T-helper 17 cell (primary cell): ENCODE measurements at places on chromosomes 6 and 20.

- DNase-seq, result no peak
Measured at GRCh38 chr20:46334303-46334904, 26.1 kb upstream of the CDH22 start.

DNA sequence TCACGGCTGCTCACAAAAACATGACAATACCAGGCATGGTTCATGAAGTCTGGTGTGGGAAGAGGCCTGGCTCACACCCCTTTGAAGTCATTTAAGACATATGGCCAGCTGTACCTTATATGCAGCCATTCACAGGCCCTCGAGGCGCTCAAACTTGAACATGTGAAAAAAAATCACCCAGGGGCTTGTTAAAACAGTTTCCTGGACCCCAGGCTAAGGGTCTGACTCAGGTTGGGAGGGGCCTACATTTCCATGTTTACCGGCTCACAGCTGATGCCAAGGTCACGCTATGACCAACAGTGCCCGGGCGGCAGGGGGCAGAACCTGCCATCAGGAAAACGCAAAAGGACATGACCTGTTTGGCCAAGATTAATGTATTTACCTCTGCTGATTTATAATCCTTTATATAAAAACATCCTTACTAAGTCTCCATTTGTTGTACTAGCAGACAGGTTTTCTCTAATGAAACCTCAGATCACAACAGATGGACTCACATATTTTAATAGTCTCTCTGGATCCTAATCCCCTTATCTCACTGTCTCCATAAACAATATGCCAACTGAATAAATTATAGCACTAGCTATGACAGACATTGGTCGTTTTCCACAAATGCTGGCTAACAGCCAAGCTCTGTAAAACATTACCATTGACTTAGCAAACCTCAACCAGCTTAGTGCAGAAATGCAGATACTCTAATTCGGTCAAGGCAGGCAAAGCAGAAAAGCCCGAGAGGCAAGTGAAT, 19.9 kb downstream of the EZR start:
- no peak for DNase-seq

GRCh38 chr6:42332916-42333315, 115.3 kb upstream of the MRPS10 start:
- no peak for DNase-seq

DNA sequence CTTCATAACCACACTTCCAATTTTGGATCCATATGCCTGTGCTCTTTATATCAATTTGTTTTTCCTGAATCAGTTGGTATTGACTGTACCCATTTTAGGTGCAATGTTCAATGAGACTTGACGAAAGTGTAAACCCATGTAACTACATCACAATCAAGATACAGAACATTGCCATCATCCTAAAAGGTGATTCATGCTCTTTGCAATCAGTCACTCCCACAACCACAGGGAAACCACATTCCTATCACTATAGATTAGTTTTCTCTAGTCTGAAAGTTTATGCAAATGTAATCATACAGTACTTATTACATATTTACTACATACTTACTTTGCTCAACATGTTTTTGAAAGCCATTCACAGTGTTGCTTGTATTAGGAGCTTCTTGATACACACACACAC, 167.4 kb downstream of the ADGRG6 start:
- no peak for DNase-seq

DNA sequence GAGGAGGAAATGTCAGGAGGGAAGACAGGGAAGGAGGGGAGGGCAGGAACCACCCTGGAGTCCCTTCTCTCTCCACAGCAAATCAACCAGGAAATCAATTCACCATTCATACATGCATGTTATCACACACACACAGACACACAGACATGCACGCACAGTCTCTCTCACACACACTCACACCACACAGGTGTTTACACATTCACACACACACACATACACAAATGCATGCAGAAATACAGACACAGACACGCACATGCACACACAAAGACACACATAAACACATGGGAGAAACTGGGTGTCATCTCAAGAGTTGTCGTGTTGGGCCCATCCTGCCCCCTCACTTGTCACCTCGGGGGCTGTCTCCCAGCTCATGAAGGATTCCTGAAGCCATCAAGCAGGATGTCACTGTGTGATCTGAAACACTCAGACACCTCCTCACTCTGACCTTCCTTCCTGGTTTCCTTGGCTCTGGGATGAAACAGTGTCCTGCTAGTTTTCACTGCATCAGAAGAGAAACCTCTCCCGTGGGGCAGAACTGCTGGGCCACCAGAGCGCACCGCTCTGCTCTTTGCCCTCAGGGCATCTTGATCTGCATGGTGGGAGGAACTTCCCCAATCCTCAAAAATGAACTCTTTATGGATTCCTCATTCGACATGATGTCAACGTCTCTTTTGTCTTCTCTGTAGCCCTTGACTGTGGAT, 9.2 kb downstream of the RAET1G start:
- DNase-seq, result no peak

DNA sequence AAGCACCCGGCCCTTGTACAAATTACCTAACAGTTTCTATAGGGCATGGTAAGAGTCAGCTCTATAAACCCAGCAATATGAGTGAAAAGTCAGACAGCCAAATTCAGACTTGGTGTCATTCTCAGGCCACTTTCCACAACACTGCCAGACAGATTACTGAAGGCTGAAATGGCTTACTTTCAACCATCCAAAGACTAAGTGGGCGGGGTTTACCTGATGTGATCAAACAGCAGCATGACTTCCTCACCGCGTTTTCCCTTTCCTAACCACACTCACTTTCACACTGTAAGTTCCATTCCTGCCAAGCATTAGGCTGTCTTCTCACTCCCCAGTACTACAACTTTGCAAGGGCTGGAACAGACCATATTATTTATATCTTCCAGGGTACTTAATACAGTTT, 85.9 kb downstream of the SMLR1 start:
- DNase-seq, result no peak

DNA sequence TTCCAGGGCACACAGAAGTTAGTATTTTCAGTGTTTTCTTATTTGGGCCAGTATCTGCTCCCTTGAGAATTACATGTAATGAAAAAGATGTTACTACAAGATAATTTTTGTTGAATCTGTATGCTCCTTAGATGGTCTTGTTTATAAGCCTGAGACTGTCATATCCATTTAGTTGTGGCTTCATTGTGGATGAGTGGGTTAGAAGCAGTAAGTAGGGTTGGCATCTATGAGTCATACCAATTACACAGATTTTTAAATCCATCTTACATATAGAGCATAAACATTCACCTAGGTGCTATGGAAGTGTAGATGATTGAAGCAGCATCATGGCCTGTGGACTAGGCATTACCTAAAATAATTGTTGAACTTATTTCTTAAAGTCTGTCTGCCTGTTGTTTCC, 13.5 kb upstream of the BAG2 start:
- DNase-seq, result no peak

- DNase-seq, result no peak
Measured at GRCh38 chr6:33904747-33905065, 100.9 kb upstream of the MLN start.

- DNase-seq, result no peak
Measured at GRCh38 chr20:16781496-16781895, 33.3 kb downstream of the OTOR start.

DNA sequence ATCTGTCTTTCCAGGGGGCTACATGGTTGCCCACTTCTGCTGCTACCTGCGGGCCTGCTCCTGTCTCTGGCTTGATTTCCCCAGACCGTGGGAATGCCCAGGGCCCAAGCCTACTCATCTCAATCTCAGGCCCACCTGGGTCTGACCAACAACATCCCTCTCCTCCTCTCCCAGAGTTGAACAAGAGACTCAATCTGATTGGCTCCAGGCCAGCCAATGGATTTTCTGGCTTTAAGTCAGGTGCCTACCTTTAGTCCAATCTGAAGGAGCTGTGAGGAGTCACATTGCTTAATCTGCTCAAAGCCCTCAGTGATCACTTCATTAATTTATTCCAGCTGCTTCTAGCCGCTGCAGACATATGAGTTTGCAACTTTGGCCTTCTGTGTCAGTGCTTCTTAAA, 162.4 kb upstream of the KCNG1 start:
- DNase-seq, result no peak

- no peak for DNase-seq
Measured at GRCh38 chr6:120077489-120077888, 727.9 kb upstream of the MAN1A1 start.

GRCh38 chr6:134478764-134479399, 161.0 kb upstream of the SGK1 start:
- DNase-seq, result no peak

DNA sequence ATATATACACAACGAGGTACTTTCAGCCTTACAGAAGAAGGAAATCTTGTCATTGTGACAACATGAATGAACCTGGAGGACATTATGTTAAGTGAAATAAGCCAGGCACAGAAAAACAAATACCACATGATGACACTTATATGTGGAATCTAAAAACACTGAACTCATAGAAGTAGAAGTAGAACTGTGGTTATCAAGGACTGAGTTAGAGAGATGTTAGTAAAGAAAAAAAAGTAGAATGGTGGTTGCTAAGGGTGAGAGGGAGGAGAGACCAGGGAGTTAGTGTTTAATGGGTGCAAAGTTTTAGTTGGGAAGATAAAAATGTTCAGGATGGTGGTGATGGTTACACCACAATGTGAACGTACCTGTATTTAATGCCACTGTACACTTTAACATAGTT, 4.8 kb upstream of the STX11 start:
- no peak for DNase-seq

DNA sequence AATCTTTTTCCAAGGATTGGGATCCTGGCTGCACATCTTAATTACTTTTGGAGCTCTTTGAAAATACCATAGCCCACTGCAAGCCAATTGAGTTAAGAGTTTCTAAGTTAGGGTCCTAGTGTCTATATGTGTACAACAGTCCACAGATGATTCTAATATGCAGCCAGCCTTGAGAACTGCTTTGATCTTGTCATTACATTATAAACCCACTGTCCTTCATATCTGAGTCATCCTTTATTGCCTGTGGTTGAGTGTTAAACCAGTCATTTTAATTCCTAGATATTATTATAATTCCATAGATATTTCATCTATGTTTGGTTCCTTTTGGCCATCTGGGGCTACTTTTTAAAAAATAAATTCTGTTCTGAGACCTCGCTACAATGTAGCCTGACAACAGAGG, 24.1 kb downstream of the MCM8 start:
- DNase-seq, result no peak

GRCh38 chr6:68008445-68008844, 626.6 kb upstream of the ADGRB3 start:
- DNase-seq, result no peak

- no peak for DNase-seq
Measured at GRCh38 chr6:140711019-140711613, 1336.7 kb upstream of the CITED2 start.

- DNase-seq, result no peak
Measured at GRCh38 chr6:41055149-41055548, 2.1 kb downstream of the APOBEC2 start.

DNA sequence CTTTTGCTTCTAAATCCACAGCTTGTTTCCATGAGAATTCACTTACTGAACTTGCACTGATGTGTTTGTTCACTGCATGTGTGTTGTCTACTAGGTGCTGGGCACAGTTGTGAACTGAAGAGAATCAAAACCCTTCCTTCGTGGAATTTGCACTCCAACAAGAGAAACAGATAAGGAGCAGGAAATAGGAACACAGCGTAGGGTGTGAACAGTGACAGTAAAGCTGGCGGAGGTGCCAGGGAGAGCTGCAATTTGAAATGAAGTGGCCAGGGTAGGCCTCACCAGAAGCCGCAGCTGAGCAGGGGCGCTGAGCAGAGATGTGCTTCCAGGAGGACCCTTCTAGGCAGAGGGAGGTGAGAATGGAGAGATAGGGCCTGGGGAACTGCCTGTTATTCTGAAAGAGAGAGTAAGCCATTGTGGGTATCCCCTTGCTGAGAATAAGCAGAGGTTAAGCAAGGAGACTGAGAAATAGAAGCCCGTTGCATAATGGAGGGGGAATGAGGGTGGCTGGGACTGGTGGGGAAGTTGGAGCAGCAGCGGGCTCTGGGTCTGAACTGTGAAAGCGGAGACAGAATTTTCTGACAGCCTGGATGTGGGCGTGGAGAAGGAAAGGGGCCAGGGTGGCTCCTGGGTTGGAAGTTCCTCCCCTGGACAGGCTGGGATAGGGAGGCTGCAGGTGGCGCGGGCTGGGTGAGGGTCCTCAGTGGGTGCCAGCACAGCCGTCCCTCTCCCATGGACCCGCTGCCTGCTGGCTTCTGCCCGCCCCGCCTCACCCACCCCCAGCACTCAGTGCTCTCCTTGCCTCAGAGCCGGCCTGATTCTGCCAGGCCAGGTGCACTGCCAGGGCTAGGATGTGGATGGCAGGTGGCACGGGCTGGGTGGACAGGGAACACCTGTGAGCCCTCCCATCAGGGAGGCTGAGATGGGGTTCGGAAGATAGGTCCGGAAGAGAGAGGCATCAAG, 114.7 kb upstream of the AFDN start:
- no peak for DNase-seq

GRCh38 chr6:135187372-135187771, 6.3 kb downstream of the MYB start:
- DNase-seq, result no peak

DNA sequence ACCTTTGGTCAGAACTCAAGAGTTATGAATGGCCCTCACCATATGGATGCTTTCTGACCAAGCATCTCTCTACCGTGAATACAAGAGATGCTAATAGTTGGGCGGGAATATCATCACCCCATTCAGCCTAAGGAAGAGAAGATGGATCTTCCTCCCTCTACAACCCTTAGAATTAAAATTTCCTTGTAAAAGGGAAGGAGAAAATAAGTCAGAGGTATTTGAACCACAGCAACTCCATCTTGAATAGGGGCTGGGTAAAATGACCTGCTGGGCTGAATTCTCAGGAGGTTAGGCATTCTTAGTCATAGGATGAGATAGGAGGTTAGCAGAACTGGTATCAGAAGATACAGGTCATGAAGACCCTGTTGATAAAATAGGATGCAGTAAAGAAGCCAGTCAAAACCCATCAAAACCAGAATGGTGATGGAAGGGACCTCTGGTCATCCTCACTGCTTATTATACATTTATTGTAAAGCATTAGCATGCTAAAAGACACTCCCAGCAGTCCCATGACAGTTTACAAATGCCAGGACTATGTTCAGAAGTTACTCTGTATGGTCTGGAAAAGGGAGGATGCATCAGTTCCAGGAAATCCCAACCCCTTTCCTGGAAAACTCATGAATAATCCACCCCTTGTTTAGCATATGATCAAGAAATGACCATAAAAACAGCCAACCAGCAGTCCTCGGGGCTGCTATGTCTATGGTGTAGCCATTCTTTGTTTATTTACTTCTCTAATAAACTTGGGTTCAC, 101.2 kb downstream of the DTNBP1 start:
- no peak for DNase-seq

DNA sequence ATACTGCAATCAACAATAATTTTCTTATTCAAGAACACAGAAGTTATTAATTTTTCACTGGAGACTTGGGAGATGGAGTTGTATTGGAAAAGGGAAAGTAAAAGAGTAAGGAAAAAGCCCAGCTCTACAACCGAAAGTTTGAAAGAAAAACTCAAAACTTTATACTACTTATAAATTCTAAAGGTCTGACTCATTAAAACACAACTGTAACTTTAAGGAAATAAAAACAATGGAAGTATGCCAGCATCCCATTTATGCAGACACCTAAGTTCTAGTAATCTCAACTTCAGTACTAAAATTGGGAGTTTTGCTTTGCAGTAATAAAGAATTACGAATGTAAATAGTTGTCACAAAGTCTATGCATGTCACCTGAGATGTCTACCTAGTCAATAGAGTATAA, 80.6 kb downstream of the IRAK1BP1 start:
- no peak for DNase-seq

- DNase-seq, result no peak
Measured at GRCh38 chr6:1609041-1609647, 571 bp upstream of the FOXC1 start.
